OCI-M1 (cell line): ENCODE measurements at places on chromosomes 2 and 18.

- DNase-seq: peak; percentile 75
Measured at GRCh38 chr2:12861344-12861930, 144.7 kb downstream of the TRIB2 start.

DNA sequence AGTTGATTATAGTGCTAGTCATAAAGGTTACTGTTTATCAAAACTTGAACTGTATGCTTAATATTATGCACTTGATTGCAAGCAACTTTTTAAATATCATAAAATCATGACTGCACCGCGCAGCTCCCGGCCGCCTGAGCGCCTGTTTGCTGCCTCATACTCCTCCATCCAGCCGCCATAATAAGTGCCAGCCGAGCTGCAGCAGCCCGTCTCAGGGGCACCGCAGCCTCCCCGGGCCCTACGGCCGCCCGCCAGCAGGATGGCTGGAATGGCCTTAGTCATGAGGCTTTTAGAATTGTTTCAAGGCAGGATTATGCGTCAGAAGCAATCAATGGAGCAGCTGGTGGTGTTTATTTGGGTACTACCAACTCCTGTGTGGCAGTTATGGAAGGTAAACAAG lies 337.2 kb downstream of the PAX3 start:
- DNase-seq: no peak

DNA sequence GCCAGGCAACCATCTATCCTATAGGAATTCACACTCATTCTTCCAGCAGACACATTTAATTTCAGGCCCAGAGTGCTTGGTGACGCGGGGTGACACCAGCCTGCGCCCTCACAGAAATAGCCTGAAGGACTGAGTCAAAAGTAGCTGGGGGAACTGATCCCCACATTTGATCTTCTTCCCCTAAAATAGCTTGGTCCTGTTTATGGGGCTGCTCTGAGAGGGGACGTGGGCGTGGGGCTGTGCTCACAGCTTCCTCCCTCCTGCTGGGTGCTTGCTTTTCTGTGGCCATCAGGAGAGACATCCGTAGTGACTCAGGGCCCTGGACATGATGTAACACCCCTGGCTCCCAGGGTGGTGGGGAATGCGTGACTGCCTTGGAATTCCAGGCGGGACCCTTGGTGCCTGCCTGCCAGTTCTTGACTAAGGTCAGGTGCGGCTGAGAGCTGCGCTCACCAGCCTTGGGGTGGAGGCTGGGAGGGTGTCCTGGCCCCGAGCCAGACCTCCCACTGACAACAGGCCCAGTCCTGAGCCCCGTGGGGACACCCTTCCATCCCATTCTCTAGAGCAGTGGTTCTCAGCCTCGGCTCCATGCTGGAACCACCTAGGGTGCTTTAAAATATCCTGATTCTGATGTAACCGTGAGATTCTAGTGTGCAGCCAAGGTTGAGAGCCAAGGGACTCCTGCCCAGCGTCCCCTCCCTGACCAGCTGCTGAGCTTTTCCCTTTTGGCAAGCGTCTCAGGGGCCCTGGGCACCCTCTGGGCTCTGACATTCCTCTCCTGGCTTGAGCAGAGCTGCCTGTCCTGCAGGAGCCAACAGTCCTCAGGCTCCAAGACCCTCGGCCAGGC lies 47.4 kb upstream of the SMAD7 start:
- DNase-seq: no peak

DNA sequence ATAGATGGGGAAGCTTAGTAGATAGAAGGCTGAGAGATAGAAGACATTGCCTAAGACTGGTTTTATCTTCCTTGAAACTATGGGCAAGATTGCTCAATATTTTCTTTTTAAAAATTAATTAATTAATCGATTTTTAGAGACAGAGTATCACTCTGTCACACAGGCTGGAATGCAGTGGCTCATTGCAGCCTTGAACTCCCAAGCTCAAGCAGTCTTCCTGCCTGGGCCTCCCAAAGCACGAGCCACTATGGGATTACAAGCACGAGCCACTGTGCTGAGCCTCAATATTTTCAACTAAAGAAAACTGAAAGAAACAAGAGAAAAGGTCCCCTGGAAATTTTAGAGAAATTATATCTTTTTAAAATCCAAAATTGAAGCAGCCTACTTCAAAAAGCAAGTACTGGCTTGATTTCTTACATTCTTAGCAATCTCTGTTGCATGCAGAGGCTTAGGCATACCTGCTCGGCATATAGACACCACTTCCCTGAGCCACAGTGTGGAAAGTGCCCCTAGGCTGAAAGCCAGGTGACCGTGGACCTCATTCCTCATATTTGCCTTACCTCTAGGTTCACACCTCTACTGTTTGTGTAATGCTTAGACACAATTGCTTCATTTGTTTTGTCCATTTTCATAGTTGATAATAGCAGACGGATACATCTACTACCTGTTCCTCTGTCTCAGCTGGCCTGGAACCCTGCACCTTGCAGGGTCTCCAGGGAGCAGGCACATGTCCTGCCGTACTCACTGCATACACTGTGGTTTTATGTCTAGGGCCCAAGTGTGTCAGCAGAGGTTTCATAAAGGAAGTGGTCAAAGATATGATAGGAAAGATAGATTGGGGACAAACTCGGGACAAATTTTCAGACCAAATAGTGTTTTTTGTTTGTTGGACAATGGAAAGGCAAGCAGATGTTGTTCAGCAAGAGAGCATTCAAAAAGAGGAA lies 166.5 kb upstream of the ALPP start:
- peak; percentile 44 for DNase-seq

GRCh38 chr2:126602334-126602733 lies 53.6 kb upstream of the GYPC start:
- no peak for DNase-seq

DNA sequence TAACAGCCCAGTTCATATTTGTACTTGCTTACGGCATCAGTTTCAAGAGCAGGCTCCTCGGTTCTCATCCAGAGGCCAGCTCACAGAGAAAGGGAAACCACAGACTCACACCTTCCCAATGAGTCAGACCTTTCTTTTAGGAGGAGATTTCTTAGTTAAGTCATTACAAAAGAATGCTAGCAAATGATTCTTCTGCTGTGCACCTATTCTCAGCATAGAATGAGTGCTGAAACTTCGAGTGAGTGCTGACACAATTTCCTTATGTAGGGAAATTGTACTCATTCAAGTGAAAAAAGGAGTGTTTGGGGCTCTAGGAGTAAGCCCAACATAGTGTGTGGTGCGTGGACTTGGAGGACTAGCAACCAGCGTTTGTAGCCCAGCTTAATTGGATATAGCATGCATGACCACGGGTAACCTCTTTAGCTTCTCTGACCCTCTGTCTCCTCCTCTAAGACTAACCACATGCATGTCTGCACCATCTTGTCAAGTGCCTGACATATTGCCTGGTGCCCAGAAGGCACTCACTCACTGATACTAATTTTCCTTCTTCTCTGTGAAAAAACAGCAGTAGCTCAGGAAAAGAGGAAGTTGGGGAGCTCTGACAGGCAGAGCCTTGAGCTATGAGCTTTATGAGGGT lies 87.0 kb downstream of the ALPK2 start:
- peak; percentile 63 for DNase-seq

DNA sequence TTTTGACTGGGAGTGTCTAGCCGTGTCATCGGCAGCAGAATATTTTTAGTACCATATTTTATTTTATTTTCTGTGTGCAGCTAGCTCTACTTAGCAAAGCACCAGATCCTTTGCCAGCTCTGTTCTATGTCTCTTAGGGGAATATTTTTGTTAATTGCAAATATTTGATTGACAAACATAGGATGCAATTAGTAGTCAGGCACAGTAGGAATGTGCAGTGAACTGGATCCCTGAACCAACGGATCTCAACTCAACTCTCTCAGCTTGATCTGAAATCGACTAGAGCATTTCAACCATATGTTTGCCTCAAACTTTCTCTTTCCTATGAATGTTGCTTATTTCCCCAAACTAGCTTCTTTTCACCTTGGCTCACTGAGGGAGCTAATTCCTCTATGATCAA lies 998.0 kb upstream of the FANCL start:
- DNase-seq: no peak

GRCh38 chr18:59127047-59127446 lies 12.6 kb upstream of the SEC11C start:
- DNase-seq: no peak

DNA sequence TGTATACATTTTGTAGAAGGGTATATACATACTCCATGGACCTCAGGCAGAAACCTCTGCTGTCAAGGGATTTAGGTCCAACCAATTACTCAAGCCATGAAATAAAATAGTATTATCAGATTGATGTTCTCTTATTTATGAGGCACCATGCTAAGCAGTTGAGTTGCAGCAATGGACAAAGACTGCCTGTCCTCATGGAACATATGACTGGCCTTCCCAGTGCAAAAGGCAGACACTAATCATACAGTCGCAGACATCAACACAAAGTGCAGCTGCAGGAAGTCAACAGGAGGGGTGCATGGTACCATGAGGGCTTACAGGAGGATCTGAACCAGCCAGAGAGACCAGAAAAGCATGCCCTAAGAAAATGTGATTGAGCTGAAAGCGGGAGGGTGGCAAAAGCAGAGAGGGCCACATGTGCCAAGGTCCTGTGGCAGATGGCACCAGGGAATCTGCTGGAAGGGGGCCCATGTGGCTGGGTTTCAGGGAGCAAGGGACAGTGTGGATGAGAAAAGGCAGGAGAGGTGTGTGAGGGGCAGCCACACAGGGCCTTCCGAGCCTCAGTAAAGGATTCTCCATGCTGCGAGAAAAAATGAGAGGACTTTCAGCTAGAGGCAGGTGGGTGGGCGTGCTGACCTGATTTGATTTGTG lies 61.4 kb upstream of the RNF152 start:
- no peak for DNase-seq

DNA sequence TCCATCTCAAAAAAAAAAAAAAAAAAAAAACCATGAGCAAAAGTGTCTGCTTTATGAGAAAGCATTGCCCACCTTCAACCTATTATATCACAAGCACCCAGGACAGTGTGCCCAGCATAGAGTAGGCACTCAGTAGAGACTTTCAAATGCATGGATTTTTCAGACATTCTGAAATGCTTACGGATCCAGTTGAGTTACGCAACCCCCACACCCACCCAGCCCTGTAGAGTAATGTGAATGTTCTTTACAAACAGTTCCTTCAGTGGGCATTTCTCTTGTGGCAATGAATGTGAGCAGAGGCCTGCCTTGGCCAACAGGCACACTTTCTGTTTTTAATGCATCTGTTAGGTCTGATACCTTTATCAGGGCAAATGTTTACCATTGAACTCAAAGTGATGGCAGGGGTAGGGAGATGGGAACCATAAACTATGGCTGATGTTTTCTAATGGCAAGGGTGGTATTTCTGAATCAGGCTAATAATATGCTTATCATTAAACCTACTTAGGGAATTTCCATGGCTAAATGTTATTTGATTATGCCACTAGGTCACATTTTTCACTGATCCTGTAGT lies 65.0 kb upstream of the RPL31 start:
- DNase-seq: no peak

GRCh38 chr18:6605115-6605869 lies 124.2 kb upstream of the ARHGAP28 start:
- no peak for DNase-seq
